Heart right ventricle (tissue), 16 donors: ENCODE measurements at places on chromosomes 12 and 14. TPM values are rescaled to one million over a fixed set of nuclear protein-coding genes. Genes with fewer than 3 reads are reported as not detected.

DNA sequence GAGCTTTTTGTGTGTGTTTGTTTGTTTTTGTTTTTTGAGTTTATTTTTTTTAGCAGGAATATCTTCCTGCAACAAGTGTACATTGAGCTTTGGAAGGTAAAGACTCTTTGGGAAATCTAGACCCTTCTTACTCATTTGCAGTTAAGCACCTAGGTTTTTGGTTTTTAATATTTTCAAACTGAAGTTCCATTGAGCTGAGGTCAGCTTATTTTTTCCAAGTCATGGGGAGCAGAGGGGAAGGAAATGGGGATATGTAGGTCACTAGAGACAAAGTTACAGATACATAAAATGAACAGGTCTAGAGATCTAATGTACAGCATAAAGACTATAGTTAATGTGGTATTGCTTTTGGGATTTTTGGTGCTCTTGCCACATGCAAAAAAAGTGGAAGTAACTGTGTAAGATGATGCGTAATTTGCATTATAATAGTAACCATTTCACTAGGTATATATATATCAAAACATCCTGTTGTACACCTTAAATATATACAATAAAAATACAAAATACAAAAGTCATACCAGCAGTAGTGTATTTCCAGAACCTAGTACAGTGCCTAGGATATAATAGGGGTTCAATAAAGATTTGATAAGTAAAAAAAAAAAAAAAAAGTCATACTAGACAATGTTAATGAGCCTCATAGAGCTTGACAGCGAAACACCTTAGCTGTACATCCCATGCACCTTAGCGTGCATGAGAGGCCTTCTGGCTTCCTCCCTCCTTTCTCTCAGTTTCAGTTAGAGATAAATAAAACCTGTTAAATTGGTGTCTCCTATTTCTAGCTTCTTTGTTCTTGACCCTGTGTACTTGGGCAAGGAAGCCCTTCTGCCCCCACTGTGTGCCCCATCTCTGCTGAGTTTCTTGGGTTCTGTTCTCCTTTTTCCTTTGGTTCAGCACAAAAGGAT, 22.7 kb downstream of the CGRRF1 start:
- no peak overlapping the region for H3K4me3 ChIP-seq
- no peak for DNase-seq
- no peak overlapping the region for H3K27ac ChIP-seq
- H3K4me1 ChIP-seq: no peaks in the 10 kb centered on the region
- no peaks in the 10 kb centered on the region for H3K27me3 ChIP-seq

- no peak for DNase-seq
- peaks cover 45% of the 10 kb centered on the region for H3K4me1 ChIP-seq
- H3K4me3 ChIP-seq: peak overlapping the region; percentile 90
- no peaks in the 10 kb centered on the region for H3K27me3 ChIP-seq
- no peaks in the 10 kb centered on the region for H3K36me3 ChIP-seq
Measured at GRCh38 chr14:74083784-74084276, 423 bp downstream of the ALDH6A1 start.

DNA sequence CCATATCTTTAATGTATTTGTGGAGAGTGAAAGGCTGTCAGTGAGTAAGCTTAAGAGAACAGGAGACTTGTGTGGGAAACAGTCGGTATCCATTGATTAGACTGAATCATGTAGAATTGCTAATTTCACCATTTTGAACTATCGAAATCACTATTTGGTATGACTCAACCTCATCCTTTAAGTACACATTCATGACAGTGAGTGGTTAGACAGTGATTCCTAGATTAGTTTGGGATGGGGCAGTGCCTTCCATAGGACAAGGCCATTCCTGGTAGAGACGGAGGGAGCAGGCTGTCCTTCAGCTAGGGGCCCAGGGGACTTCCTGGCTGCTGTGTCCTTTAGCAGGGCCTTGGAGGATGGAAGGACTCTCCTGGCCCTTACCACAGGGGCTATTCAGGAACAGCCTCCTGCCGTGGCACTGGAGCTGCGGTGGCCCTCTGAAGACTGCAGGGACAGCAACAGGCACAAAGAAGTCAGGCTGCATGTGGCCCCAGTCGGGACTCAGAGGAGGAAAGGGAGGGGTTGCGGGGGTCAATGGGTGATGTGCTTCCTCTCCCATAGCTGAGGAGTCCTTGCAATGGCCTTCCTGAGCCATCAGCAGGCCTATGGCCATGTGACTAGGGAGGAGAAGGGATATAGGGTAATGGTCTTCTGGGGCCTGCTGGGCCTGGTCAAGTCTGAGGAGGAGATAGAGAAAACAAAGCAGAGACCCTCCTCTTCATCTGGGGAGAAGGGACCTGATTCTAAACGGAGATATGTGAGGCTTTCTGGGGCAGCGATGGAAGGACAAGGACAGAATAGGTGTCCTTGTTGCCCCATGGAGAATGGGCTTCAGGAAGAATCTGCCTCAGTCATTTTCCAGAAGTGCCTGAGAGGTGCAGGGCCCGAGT, 11.2 kb downstream of the SERPINA1 start:
- H3K36me3 ChIP-seq: no peaks in the 10 kb centered on the region
- no peaks in the 10 kb centered on the region for H3K4me1 ChIP-seq
- no peak overlapping the region for H3K4me3 ChIP-seq
- peaks cover 17% of the 10 kb centered on the region for H3K27me3 ChIP-seq
- DNase-seq: no peak

GRCh38 chr12:2959505-2960389, 550 bp downstream of the TEAD4 start:
- DNase-seq: peak; percentile 48
- H3K36me3 ChIP-seq: no peaks in the 10 kb centered on the region
- H3K4me3 ChIP-seq: peak overlapping the region; percentile 60

- DNase-seq: no peak
- no peak overlapping the region for H3K4me3 ChIP-seq
- H3K27me3 ChIP-seq: no peaks in the 10 kb centered on the region
- H3K36me3 ChIP-seq: no peaks in the 10 kb centered on the region
Measured at GRCh38 chr14:92416544-92416943, 93.6 kb downstream of the SLC24A4 start.

The KRT78 gene
- total RNA-seq: not detected

The SMCO2 gene
- not detected for total RNA-seq
